ENCODE measurements at places on chromosomes 7 and 10.

GRCh38 chr10:119715628-119716505 is 10.0 kb upstream of the INPP5F start:
- DNase-seq, result no peak

GRCh38 chr10:79070606-79071395 is 2.0 kb downstream of the ZMIZ1 start:
- no peak for DNase-seq

GRCh38 chr10:119859420-119860258 is 13.0 kb downstream of the MCMBP start:
- DNase-seq, result no peak

DNA sequence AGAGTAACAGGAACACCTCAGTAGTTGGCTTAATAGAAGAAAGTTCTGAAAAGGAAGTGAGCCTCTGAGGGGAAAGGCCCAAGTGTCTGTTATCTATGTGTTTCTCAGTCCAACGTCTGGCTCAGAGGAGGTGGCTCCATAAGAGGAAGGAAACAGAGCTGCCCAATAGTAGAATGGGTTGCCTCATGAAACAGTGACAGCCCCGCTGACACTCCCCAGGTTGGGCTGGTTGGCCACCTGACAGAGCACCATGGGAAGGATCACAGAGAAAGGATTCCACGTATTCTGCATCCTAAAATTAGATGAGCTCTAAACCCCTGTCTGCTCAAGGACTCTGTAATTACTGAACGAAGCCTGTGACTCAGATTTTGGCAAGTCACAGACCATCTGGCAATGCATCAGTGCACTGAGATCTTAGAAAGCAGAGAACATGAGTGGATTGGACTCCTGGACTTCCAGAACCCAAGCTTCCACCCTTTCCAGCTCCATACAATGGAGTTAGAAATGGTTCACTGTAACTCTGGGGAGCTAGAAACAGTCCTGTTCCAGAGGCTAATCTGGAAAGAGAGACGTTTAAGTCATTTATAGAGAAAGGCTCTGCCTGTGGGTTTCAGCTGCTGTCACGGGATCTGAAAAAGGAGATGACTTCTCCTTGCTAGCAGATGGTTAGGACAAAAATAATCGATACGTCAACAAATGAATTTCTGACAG is 2.9 kb downstream of the PKD2L1 start:
- no peak for DNase-seq

DNA sequence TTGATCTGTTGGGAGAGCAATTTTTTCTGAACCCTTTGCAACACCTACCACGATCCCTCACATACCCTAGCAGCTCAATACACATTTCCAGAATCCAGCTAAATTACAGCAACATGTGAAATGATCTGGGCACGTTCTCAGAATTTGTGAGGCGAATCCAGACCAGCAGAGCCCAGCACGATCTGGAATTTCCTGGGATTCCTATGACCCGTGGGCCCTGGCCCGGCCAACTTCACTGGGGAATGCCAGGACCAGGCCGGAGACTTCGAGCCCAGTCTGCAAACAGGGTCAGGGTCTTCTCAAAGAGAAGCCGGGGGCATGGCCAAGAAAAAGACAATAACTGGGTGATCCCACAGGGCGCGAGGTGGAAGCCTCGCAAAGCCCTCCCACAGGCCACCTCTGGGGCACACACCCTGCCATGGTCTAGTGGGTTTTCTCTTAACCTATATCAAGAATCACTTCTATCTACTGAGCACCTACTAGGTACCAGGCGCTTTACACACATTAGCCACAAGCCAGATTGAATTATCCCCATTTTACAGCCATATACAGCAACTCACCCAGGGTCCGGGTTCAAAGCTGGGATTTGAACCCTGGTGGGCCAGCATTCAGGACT is 33.8 kb downstream of the FAM53B start:
- DNase-seq, result no peak

GRCh38 chr10:14837003-14837756 is 657 bp downstream of the CDNF start:
- no peak for DNase-seq

DNA sequence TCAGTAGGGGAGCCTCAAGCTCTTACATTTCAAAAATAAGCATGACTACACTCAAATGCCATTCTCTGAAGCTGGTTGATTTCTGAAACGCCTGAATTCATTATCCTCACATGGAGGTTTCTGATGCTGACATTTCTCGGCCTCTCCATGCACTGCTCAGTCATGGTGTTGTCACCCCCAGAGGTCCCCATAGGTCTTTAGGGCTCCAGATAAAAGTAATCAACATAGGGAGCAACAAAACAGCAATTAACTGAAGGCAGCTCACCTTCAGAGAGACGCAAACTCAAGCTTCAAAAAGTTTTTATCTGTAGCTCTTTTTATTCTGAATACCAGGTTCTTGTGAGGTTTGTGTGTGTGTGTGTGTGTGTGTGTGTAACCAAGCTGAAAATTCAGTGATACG is 223.2 kb upstream of the LRRN3 start:
- DNase-seq, result no peak

DNA sequence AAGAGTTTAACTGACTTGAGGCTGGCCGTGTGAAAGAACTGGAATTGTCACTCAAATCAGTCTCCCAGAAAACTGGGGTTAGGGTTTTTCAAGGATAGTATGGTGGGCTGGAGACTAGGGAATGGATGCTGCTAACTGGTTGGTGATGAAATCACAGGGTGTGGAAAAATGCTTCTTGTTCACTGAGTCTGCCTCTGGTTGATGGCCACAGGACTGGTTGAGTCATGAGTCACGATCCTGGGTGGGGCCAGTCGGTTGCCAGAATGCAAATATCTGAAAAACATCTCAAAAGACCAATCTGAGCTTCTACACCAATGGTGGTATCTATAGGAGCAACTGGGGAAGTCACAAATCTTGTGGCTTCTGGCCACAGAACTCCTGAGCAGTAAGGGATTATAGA is 16.3 kb upstream of the BAMBI start:
- no peak for DNase-seq

Measured in stimulated activated CD8-positive, alpha-beta memory T cell treated with anti-CD3 and anti-CD28 coated beads, Interleukin-4, amount 100 ng/mL, for 1 hour (primary cell).